ENCODE measurements at places on chromosomes 7 and 10.
A peak's percentile ranks its signal among the peaks of the same experiment; 100 is the strongest.

DNA sequence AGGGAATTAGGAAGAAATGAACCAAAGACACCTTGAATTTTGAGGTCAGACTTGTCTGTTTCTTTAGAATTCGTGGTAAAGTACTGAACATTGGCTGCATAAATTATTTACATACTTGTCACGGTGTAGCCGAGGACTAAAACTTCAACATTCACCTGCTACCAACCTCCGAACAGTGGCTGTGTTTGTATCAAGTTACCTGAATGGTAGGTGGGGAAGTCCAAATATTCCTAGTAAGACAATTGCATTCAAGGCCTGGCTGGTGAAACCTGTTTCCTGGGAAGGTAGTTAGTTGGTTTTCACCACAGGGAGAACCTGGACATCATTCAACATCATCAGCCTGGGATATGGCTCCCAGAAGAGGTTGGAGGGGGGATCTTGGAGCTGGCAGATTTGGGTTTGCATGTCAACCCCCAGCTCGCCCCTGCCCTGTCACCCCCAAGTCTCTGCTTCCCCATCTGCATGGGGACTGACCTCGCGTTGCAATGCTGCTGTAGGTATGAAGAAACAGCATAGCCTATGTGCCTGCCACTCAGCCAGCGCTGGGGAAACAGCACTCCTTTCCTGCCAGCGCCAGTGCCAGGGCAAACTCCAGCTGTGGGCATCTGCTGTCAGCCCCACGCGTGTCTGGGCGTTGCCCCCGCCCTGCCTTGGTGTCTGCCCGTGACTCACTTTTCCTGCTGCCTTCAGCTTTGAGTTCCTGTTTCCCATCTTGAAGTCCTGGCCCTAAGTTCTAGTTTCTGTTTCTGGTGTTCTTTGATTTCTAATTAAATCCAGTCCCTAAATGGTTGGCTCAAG, 12.7 kb upstream of the LARP4B start:
- DNase-seq = no peak

DNA sequence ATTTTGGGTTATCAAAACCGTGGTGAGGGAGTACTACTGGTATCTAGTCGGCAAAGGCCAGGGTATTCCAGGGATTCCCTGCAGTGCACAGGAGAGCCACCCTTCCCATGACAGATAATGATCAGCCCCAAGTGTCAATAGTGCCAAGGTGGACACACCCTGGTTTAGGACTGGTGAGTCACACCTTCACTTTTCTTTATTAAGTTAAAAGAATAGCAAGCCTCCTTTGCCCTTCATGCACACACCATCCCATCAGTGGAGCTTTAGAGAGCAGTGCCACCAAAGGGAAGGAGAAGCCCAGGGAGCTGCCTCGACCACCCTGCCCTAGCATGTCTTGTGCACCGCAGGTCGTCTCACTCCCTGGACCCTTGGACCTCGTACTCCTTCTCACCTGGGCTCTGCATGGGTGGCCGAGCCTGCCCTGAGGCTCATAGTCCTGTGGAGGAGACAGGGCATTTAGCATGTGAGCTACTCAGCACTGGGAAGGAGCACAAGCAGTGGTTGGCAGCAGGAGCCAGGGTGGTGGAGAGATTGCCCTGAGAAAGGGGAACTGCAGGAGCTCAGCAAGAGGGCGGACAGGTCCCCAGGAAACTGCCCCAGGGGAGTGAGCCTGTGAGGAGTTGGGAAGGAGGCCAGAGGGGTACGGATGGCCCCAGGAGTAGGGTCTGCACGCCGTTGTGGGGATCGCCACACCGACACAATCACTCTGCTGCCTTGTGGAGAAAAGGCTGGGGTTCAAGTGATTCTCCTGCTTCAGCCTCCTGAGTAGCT, 17.4 kb downstream of the UBE2D4 start:
- no peak for DNase-seq

DNA sequence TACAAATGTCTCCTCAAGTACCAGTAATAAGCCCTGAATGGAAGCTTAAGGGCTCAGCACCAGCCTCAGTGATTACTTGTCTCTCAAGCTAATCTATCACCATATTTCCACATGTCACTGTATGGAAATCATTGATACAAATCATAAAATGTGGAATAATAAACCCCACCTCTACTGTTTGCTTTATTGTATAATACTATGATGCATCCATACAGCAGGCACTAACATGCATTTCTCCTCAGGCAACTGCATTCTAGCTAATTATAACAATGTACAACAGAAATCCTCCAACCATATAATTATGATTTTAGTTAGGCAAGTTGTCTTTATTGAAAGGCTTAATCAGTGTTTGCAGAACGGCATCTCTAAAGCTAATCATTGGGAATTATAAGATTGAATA, 26.2 kb downstream of the CRPPA start:
- DNase-seq = no peak

GRCh38 chr7:4951903-4952636, 6.9 kb downstream of the MMD2 start:
- no peak for DNase-seq

- no peak for DNase-seq
Measured at GRCh38 chr7:157738066-157738460, 401.3 kb downstream of the DNAJB6 start.

DNA sequence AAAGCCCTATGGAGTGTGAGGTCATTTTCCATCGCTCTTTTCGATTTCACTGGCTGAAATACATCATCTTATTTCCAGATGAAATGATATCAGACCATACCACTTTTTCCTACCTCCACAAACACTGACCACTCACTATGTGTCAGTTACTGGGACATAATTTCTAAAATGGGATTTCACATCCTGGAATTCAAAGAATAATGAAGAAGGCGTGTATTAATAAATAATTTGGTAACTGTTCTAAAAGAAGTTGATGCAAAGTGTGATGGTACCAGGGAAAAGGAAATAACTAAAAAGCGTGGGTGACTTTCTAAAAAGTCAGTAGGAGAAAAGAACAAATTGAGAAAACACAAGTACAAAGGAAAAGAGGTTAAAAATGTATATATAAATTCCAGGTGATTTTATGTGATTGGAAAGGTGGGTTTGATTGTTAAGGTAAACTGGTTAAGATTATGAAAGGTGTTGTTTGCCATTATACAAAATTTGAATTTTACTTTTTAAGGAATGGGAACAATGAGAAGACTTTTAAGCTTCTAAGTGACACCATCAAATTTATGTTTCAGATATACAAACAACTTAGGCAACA, 764 bp upstream of the NDUFA5 start:
- DNase-seq = no peak

DNA sequence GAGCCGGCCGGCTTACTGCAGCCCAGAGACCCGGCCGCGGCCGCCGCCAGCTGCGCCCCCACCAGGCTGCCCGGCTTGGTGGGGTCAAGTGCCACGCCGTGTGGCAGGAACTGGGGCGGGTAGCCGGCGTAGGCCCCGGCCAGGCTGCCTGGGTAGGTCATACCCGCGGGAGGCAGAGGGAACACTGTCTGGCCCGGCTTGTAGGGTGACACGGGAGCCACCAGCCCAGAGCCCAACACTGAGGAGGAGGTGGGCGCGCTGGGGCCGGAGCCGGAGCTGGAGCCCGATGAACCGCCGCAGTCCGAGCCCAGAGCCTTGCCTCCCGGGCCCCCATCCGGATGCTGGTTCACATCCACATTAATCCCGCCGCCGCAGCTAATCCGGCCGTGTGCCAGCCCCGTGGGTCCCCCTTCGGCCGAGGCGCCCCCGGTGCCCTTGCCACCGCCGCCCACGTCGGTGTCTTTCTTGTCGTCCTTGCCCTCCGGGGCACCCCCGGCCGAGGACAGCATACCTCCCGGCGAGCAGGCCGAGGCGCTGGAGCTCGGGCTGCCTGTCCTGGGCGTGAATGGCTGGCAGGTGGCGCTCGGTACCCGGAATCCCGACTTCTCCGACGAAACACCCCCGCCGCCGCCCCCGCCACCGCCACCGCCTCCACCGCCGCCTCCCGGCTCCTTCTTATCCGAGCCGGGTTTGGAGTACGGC, 2.0 kb downstream of the ZNF503 start:
- DNase-seq = peak; percentile 83

- no peak for DNase-seq
Measured at GRCh38 chr10:131068311-131068710, 243.2 kb downstream of the TCERG1L start.

GRCh38 chr10:129934196-129934925, 29.7 kb downstream of the EBF3 start:
- no peak for DNase-seq

GRCh38 chr7:24653316-24654085, 80.2 kb downstream of the PALS2 start:
- DNase-seq = no peak

- DNase-seq = no peak
Measured at GRCh38 chr7:147321504-147321903, 1204.9 kb downstream of the CNTNAP2 start.

DNA sequence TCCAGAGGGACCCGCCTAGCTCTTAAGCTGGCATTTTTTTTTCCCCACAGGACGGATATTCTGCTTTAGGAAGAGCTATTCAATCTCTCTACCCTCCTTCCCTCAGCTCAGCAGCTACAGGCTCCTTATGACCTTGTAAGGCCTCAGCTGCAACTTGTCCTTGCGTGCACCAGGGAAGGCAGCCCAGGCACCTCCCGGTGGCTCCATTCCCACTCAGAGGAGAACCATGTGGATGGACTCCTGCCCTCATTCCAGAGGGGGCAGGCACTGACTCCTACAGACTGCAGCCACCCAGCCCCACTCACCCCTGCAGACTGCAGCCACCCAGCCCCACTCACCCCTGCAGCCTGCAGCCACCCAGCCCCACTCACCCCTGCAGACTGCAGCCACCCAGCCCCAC, 73.7 kb downstream of the ITIH5 start:
- DNase-seq = no peak

GRCh38 chr7:149463500-149464161, 2.8 kb upstream of the ZNF777 start:
- no peak for DNase-seq

- no peak for DNase-seq
Measured at GRCh38 chr10:46534828-46535524, 21.5 kb downstream of the GPRIN2 start.

- DNase-seq = no peak
Measured at GRCh38 chr10:9951481-9952257, 1066.0 kb upstream of the CELF2 start.

DNA sequence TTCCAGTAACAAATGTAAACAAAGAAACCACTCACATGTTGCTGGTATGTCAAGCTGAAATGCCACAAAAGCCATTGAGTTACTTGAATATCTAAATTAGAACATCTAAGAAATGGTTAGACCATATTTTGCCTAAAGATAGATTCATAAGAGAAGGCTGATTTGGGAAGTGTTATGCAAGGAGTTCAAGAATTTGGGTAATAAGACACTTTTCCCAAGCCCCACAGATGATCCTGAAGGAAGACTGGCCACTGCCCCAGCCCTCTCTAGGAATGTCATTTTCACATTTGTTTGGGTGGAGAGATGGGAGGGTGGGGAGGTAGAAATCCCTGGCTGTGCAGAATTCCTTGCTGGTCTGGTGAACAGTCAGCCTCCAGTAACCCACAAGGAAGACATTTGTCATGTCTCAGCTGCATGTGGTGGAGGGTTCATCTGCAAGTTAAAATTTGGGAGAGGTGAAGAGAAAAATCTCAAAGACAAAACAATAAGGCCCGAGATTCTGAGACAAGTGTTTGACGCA, 427.2 kb upstream of the KLF6 start:
- no peak for DNase-seq

- no peak for DNase-seq
Measured at GRCh38 chr7:37198041-37198905, 250.4 kb downstream of the ELMO1 start.

DNA sequence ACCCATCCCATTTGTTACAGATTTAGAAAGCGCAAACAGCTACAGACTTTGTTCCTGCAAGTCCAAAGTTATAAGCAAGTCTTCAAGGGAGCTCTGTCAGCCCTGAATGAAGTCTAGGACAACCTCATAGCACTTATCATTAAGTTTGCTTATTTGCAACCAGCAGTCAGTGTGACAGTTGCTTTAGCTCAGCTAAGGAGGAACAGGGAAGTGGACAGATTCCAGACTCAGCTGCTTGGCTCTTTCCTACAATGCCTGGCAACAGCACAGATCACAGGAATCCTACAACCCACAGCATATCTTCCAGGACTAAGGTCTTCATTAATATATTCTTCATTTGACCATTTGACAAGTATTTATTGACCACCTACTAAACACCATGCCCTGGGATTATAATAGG, 17.4 kb upstream of the KIF5B start:
- DNase-seq = no peak

DNA sequence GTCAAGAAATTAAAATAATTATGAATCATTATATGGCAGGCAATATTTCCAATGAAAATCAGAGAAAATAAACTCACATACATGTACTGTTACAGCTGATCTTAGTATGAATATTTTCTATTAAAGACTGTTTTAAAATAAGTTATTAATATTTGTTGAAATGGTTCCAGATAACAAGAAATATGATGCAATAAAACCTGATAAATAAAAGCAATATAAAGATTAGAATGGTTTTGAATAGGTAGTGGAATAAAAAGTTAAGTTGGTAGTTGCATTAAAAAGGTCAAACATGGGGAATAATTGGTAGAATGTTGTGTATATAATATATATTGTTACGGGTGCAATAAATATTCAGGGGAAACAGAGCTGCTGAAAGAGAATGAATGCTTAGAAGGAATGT, 52.5 kb downstream of the MEST start:
- no peak for DNase-seq

DNA sequence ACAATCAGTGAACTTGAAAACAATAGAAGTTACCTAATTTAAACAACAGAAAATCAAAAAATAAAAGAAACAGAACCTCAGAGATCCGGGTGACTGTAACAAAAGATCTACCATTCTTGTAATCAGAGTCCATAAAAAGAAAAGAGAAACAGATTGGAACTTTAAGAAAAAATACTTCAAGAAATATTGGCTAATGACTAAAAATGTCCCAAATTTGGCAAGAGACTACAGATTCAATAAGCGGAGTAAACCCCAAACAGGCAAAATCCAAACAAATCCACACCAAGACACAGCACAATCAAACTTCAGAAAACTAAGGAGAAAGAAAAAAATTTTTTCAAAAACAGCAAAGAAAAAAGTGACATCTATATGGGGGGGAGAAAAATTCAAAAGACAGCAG, 15.1 kb downstream of the GSAP start:
- DNase-seq = no peak

- no peak for DNase-seq
Measured at GRCh38 chr10:97919012-97919411, 69.4 kb downstream of the GOLGA7B start.

DNA sequence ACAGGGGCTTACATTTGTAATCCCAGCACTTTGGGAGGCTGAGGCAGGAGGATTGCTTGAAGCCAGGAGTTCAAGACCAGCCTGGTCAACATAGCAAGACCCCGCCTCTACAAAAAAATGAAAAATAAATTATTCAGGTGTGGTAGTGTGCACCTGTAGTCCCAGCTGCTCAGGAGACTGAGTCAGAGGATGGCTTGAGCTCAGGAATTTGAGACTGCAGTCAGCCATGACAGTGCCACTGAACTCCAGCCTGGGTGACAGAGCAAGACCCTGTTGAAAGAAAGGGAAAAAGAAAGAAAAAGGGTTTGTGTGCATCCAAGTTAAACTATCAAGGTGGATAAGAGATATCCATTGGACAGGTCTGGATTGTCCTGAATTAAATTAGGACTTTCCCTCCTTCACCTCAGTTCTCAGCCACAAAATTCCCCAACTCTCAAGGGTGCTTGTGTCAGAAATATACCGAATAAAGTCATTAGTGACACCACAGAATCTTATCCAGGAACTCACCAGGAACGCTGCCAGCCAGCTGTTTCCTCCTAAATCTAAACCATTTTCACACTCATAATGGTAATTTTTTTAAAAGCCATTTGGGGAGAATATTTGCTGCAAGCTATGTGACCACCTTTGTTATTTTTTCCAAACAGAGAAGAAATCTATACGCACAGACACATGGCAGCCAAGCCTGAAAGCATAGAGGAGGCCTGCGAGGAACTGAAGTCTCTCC, 12.0 kb downstream of the AFAP1L2 start:
- DNase-seq = no peak

All from left lobe of liver (tissue), 2 donors.